SK-N-MC (cell line): ENCODE measurements at places on chromosomes 3 and 15.

DNA sequence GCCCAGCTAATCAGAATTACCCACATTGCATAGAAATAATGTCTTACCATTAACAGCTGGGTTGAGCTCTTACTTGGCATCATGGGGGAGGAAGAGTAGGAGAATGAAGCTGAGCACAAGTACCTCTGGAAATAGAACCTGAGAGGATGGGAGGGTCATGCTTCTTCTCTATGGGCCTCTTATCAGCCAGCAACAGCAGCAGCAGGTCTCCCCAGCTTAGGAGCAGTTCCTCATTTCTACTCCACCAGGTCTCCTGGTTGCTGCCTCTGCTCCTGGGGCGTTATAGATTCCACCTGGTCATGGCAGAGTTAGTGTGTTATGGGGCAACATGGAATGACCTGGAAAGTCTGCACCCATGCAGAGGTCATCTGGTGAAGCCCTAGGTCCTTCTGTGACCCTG lies 3.4 kb downstream of the FSD2 start:
- DNase-seq, result no peak

GRCh38 chr3:152256851-152257562 lies 11.7 kb upstream of the MBNL1 start:
- DNase-seq, result no peak

- DNase-seq, result no peak
Measured at GRCh38 chr3:97579365-97579764, 185.2 kb upstream of the ARL6 start.

- DNase-seq, result no peak
Measured at GRCh38 chr15:43544266-43544665, 26.9 kb downstream of the MAP1A start.

- DNase-seq, result no peak
Measured at GRCh38 chr3:8069471-8069870, 432.2 kb upstream of the LMCD1 start.

DNA sequence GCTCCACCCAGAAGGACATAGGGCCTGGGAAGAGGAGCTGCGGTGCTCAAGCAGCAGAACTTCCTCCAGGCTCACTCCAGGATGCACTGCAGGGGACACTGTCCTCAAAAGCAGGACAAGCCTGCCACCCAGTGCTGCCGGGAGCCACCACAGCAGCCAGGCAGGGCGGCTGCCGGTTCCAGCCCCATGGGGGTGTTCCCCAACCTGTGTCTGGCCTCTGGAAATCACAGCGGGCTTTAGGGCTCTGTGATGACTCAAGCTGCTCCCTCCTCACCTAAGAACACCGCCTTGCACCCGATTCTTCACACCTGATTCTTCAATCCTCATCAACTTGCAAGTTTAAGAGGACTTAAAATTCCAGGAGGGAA lies 71.9 kb upstream of the SLC6A11 start:
- no peak for DNase-seq

DNA sequence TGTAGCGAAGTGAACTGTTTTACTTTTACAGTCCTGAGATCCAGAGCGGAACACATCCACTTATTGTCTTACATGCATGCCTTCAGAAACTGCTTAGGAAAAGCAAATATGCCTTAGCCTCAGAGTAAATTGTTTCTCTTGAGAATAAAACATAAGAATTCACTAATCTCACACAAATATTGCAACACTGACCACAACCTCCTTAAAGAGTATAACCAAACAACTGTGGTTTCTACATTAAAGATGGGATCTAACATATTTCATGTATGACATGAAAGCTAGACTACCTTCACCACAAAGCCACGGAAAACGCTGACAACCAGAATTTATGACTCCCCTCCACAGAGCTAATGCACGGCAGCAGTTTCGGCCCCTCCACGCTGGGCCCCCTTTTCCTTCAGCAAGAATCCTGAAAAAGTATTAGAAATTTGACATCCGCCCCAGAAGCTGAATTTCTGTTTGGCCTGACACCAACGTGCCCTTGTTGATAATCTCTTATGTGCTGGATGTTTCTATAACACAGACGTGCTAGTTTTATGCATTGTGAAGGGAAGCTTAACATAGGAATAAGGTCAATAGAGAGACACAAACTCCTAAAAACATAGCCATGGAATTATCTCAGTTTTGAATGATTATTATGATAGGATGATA lies 84.6 kb downstream of the GREM1 start:
- DNase-seq, result peak; percentile 22

DNA sequence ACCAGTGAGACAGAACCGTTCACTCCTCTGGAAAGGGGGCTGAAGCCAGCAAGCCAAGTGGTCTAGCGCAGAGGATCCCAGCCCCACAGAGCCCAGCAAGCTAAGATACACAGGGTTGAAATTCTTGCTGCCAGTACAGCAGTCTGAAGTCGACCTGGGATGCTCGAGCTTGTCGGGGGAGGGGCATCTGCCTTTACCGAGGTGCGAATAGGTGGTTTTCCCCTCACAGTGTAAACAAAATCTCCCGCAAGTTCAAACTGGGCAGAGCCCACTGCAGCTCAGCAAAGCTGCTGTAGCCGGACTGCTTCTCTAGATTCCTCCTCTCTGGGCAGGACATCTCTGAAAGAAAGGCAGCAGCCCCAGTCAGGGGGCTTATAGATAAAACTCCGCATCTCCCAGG lies 11.4 kb downstream of the CEP97 start:
- no peak for DNase-seq

DNA sequence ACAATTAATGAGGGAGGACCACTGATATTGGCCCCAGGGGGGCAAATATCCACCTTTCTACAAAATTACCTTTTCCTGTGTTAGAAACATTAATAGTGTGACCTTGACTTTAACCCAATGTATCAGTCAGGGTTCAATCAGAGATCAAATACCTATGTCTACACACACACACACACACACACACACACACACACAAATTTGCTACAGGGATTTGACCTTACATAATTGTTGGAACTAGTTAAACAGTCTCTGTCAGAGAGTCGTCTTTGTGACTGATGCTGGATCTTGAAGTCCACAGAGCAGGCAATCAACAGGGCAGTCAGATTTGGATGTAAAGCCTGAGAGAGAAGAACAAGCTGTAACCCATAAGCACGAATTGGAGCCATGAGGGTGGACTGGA lies 32.5 kb downstream of the TM4SF4 start:
- no peak for DNase-seq

DNA sequence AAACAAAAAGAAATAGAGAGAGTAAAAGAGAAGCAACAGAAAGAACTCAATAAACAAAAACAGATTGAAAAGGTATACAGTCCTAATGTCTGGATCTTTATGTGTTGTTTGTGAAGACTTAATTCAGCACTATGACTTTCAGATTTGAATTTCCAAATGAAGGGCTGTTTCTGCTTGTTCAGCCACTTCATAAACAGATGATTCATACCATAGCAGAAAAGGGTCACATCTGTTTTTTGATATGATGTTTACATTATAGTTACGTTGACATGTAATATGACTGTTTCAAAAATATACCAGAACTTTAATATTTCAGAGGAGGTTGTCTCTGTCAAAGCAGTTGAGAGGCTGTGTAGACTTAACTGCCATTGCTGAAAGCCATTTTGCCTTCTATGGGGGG lies 24.1 kb downstream of the ASB14 start:
- DNase-seq, result no peak

- no peak for DNase-seq
Measured at GRCh38 chr3:176051766-176052165, 1145.5 kb downstream of the TBL1XR1 start.

DNA sequence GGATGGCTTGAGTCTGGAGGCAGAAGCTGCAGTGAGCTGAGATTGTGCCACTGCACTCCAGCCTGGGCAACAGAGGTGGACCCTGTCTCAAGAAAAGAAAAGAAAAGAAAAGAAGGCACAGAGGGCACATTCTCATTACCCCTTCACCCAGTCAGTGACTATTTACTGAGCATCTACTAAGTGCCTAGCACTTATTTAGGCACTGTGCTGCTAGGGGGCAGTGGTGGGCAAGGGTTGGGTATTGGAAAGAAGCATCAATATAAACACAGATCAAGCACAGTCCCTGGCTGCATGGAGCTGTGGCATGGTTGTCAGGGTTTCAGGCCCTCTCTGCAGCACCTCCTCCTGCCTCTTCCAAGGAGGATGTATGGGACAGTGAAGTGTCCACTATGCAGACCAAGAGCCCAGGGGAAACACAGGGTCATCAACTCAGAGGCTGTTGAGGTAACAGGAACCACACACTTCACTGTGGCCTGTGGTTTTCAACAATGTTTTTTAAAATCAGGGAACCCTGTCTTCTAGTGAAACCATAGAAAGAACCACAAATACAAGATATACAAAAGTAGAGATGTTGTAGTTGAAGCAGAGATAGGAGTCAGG lies 138.5 kb downstream of the RAB11A start:
- DNase-seq, result no peak

GRCh38 chr3:66338927-66339326 lies 118.1 kb downstream of the SLC25A26 start:
- no peak for DNase-seq

- no peak for DNase-seq
Measured at GRCh38 chr15:76187163-76187562, 124.1 kb downstream of the ETFA start.

DNA sequence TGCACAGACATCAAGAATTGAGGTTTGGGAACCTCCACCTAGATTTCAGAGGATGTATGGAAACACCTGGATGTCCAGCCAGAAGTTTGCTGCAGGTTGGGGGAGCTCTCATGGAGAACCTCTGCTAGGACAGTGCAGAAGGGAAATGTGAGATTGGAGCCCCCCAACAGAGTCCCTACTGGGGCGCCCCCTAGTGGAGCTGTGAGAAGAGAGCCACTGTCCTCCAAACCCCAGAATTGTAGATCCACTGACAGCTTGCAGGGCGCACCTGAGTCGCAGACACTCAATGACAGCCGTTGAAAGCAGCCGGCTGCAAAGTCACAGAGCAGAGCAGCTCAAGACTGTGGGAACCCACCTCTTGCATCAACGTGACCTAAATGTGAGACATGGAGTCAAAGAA lies 34.6 kb upstream of the EPHA6 start:
- DNase-seq, result no peak

- no peak for DNase-seq
Measured at GRCh38 chr3:175956964-175957363, 1097.8 kb downstream of the NAALADL2 start.

GRCh38 chr3:87351937-87352336 lies 75.6 kb upstream of the POU1F1 start:
- no peak for DNase-seq

- DNase-seq, result no peak
Measured at GRCh38 chr3:62611541-62612240, 238.3 kb upstream of the FEZF2 start.

- DNase-seq, result no peak
Measured at GRCh38 chr15:93088981-93089726, at the start of gene RGMA. Gene RGMA (minus strand): TSS chr15:93089211. CDS start chr15:93088932, 279 bp downstream.

- no peak for DNase-seq
Measured at GRCh38 chr15:48719668-48720067, 74.2 kb upstream of the FBN1 start.

GRCh38 chr3:25107918-25108617 lies 320.0 kb upstream of the RARB start:
- DNase-seq, result no peak

- DNase-seq, result no peak
Measured at GRCh38 chr3:152724270-152724669, 110.7 kb upstream of the P2RY1 start.

- DNase-seq, result no peak
Measured at GRCh38 chr3:23804441-23805209, 1.1 kb upstream of the UBE2E1 start.

DNA sequence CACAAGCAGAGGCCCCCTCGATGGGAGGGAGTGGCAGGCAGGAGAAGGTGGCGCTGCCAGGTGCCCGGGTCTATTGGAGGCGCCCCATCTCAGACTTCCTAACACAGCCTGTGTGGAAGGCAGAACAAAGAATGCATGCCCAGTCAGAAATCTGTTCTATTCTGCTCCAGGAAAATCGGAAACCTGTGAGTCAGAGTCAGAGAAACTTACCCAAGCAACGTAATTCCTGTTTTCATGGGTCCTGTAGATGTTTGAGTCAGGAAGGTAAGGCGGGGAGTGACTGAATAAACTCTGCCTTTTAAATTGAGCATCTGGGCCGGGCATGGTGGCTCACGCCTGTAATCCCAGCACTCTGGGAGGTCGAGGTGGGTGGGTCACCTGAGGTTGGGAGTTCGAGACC lies 13.7 kb downstream of the MAP6D1 start:
- no peak for DNase-seq

DNA sequence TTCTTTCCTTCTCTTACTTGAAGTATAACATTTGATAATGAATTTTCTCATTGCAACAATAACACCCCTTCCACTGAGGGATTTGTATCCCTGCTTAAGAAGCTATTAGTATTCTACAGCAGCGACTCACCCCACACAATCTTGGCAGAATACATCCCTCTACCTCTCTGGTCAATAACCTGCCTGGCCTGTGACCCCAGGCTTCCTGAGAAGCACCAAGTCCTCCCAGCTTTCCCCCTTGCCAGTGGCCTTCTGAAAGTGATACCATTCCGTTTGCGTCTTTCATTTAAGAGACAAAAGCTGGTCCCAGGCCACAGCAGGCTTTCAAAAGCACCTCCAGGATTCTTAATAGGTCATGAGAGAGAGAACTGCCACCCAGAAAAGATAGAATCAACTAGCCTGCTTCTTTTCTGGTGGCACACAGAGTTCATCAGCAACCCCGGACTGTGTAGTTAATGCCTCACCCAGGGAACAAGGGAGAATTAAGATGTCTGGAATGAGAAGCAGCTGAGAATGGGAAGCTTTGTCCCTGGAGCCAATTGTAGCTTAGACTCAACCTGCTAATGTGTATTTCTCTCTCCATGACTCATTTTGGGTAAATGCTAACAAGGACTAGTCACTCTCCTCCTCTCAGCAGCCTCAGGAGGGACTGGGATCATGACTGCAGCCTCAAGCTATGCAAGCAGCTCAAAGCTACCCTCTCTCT lies 101.0 kb upstream of the CPNE4 start:
- DNase-seq, result no peak

DNA sequence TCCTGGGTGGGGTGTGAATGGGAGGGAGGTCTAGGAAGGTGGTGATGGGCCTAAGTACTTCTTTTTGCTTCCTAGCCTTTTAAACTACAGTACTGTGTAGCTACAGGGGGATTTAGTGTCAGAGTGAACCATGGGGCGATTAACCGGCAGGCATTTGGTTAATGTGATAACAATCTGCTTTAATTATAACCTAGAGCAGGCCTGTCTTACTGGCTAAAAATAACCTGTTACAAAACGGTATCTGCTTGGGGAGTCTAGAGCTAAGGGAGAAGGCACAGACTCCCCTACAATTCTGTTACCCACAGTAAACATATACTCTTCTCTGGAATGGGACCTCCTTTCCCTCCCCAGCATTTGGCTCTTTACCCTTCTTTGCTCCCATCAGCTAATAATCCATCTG lies 85.4 kb downstream of the RBPMS2 start:
- no peak for DNase-seq

GRCh38 chr3:160346511-160346910 lies 52.5 kb downstream of the IFT80 start:
- no peak for DNase-seq

DNA sequence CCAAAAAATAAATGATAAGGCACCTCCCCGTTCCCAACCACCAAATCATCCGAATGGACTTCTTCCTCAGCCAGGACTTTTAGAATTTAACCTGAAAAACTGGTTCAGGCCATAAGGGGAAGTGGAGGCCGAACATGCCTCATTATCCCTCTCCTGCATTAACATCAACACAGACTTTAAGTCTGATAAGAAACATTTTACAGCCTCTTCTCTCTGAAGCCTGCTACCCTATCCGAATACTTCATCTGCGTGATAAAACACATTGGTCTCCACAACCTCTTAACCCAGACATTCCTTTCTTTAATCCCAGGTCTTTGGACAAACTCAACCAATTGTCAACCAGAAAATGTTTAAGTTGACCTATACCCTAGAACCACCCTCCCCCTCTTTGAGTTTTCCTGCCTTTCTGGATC lies 850 bp upstream of the SLC41A3 start:
- DNase-seq, result no peak
